ENCODE measurements at places on chromosomes 12 and 14.
A peak's percentile ranks its signal among the peaks of the same experiment; 100 is the strongest.

DNA sequence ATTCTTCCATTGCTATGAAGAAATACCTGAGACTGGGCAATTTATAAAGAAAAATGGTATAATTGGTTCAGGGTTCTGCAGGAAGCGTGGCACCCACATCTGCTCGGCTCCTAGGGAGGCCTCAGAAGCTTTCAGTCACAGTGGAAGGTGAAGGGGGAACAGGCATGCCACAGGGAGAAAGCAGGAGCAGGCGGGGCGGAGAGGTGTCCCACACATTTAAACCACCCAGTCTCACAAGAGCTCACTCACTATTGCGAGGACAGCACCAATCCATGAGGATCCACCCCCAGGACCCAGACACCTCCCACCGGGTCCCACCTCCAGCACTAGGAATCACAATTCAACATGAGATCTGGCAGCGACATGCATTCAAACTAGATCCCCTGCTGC, 56.0 kb upstream of the C14orf180 start:
- no peak for DNase-seq

DNA sequence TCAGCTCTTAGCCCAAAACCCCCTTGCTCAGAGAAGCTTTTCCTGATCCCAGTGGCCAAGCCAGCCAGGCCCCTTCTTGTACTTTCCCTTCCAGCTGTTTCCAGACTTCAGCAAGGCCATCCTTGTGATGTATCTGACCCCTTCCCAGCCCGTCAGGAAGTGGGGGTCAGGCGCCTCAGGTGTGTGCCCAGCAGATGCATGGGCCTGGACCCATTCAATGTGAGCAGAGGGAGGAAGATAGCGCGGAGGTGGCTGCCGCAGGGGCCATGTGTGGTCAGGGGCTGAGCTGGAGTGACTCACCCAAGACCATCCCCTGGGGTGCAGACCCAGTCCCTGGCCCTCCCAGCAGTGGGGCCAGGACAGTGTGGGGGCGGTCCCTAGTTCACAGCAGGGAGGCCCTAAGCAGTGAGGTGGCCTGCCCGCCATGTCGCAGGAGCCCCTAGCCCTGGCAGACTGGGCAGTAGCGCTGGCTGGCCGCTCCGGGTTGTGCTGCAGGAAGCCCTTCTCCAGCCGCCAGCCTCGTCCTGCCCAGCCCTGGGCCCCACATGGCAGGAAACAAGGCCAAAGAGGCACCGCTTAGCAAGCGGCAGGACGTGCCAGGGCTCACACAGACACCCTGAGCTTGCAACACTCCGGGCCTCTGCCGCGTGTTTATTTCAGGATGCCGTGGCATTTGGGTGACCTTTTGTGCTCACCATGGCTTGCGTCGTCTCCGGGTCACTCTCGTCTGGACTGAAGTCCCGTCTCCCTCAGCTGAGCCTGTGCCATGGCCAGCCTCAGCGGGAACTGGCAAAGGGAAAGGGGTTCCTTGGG, 12.0 kb downstream of the ADSS1 start:
- peak; percentile 41 for DNase-seq

- DNase-seq: peak; percentile 59
These were observed 9.1 kb upstream of the NEMF start for GRCh38 chr14:49861699-49862088.

- DNase-seq: no peak
These were observed 10.5 kb downstream of the CACNA2D4 start for GRCh38 chr12:1907652-1908611.

- DNase-seq: no peak
These were observed 162.8 kb downstream of the SNAPC1 start for GRCh38 chr14:61925043-61925442.

- DNase-seq: no peak
These were observed 34.7 kb upstream of the AMIGO2 start for GRCh38 chr12:47114481-47114892.

DNA sequence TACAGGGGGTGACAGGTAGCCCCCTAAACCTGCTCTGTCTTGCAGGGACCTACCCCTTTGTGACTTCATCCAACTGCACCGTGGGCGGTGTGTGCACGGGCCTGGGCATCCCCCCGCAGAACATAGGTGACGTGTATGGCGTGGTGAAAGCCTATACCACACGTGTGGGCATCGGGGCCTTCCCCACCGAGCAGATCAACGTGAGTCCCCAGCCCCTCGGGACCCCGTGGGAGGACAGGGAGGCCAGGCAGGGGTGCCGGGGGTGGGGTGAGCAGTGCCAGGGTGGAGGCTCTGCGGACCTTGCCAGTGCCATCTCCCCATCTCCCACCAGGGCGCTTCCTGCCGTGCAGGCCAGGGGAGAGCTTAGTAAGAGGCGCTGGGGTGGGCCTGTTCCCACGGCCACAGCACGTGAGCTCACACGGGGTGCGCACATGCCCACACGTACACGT, 11.1 kb upstream of the SIVA1 start:
- DNase-seq: no peak

GRCh38 chr12:48985475-48985897, 7.4 kb downstream of the WNT1 start:
- DNase-seq: no peak

DNA sequence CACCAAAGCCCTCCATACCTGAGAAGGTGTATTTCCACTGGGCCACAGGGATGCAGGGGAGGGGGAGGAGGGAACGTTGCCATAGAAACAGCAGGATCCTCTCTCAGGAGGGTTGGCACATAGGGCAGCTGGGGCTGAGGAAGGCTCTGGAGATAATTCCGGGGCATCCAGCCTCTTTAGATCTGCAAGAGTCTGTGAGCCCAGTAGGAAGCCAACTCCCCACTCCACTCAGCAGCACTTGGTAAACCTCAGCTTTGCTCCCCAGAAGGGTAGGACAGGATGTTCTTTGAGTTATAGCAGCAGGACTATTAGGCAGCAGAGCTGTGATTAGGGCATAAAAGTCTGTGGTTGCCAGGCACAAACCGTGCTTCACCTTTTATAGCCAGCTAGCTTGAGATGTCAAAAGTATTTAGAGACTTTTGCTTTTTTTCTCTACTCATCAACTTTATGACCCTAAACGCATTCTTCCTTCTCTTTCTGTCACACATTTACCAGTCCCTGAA, 7.8 kb upstream of the PLEKHG3 start:
- no peak for DNase-seq

DNA sequence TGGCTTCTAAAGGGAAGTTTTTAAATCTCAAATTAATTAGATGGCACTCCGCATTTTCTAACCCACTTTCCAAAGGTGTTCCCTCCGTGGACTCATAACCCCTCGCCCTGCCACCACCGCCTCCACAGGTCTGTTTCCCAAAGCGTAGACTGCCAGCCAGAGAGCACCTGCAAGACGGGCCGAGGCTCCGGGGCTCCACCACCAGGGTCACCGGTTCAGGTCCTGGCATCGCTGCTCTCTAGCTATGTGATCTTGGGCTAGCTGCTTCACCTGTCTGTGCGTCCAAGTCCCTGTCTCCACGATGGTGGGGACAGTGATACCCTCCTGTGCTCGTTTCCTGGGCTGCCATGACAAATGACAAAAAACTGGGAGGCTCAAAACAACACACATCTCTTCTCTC, 11.5 kb downstream of the RIMBP2 start:
- DNase-seq: no peak

GRCh38 chr14:92515546-92516343, 2.2 kb downstream of the RIN3 start:
- peak; percentile 78 for DNase-seq

GRCh38 chr12:46110928-46111699, 120.7 kb upstream of the SCAF11 start:
- DNase-seq: no peak

GRCh38 chr12:118853634-118854033, 127.7 kb upstream of the SRRM4 start:
- no peak for DNase-seq

GRCh38 chr12:71504476-71504875, 64.9 kb downstream of the LGR5 start:
- no peak for DNase-seq

- peak; percentile 21 for DNase-seq
These were observed 34.2 kb upstream of the PLBD1 start for GRCh38 chr12:14601692-14602478.

DNA sequence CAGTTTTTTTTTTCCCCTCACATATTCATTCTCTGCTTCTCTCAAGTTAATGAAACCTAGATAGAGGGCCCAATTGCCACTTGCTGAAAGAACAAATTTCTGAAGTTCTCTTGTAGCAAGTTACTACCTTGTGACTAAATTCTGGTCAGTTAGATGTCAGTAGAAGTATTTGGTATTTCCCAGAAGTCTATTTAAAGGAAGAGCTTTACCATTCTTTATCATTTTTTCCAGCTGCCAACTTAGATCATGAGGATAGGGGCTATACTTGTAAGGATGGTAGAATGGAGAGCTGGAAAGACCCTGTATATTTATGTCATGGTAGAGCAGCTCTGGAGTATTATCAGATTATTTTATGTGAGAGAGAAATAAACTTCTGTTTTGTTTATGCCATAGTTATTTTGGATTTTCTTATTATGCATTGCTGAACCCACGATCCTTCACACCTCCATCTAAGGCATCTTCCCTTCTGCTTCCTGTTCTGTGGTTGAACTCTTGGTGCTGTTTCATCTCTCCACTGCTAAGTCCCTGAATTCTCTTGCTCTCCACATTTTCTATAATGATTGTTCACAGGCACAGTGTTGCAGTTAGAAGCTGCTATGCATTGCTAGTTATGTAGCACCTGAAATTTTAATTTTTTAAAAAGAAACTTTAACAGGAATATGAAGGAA, 25.9 kb downstream of the FUT8 start:
- no peak for DNase-seq

- DNase-seq: no peak
These were observed 183.9 kb downstream of the APAF1 start for GRCh38 chr12:98828802-98829600.

DNA sequence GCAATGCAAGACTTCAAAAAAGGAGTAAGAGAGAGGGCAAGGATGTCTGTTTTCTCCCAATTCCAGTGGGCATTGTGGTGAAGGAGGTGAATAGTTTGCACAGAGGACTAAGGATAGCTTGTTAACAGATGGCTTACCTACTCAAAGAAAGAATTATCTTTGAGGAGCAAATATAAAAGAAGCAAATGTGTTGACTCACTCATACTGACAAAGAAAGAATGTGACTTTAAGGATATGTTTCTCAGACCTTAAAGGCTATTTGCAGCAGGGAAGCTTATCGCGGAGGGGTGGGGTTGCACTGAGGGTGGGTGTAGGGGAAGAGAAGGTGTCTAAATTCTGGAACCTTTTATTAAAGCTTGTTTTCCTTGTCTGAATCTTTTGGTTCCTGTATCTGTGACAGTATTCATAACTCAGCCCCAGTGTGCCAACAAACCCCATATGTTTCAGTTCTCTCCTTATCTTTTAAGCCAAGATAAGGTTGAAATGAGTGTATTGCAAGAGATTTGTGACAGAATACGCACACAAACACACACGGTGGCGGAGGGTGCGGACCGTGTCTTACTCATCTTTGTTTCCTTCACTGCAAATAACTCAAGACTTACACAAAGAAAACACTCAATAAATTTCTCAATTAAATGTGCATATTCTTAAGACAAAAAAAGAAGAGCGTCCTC, 146.4 kb upstream of the ARID2 start:
- DNase-seq: no peak

GRCh38 chr12:806200-806791, 53.9 kb downstream of the WNK1 start:
- DNase-seq: no peak

- no peak for DNase-seq
These were observed 85.6 kb downstream of the FOXN3 start for GRCh38 chr14:89331398-89331797.

- no peak for DNase-seq
These were observed 153.9 kb downstream of the PIK3C2G start for GRCh38 chr12:18415227-18415626.

DNA sequence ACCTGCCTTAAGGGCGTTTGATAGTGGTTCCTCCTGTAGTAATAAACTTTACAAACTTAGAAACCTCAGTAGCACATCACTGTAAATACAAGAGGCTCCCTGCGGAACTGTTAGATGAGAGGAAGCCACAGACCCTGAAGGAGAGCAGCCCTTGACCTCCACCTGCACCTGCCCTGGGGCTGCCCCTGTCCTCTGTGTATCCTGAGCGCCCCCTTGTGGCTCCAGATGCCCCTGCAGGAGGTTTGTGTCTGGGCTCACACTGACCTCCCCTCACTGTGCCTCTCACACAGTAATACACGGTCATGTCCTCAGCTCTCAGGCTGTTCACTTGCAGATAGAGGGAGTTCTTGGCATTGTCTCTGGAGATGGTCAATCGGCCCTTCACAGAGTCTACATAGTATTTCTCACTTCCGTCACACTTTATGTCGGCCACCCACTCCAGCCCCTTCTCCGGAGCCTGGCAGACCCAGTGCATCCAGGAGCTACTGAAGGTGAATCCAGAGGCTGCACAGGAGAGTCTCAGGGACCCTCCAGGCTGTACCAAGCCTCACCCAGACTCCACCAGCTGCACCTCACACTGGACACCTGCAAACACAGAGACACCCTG, 1059.8 kb downstream of the TMEM121 start:
- DNase-seq: peak; percentile 18

DNA sequence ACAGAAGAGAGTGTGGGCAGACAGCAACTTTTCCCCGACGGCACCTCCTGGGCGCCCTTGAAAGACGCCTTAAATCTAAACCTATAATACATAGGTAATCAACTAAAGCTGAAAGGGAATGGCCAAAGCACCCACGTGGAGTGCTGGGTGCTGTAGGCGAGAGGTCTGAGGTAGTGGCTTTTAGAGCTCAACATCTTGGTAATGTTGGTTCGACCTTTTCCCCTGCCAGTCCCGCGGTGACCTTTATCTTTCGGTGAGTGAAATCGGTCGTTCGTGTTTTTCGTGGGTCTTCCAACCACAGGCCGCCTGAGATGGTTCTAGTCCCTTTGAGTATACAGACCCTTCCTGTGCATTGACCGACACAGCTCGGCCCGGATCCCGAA, 9.1 kb downstream of the OR6S1 start:
- no peak for DNase-seq

DNA sequence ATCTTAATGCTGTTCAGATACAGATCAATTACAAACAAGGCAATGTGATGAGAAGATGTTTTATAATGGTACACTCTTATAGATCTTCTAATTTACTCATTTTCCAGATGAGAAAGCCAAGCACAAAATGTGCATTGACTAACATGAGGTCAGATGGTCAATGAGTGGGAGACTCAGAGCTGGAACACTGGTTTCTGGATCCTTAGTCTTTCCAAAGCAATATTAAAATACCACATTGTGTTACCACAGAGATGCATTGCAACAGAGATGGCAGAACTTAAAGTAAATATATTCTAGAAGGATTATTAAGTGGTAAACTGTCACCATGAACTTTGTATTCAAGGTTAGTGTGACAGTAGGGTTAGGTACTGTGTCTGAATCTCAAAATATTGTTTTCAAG, 113.6 kb downstream of the SLC15A5 start:
- no peak for DNase-seq

- DNase-seq: no peak
These were observed 11.3 kb upstream of the DACT1 start for GRCh38 chr14:58626431-58626831.
